ENCODE measurements at places on chromosomes 2 and 18.

- peak; percentile 86 for DNase-seq
These were observed 205.5 kb downstream of the TGIF1 start for GRCh38 chr18:3655254-3656050.

GRCh38 chr2:233926806-233927205, 9.6 kb downstream of the TRPM8 start:
- no peak for DNase-seq

- DNase-seq, result no peak
These were observed 59.5 kb upstream of the YWHAQ start for GRCh38 chr2:9690252-9690651.

DNA sequence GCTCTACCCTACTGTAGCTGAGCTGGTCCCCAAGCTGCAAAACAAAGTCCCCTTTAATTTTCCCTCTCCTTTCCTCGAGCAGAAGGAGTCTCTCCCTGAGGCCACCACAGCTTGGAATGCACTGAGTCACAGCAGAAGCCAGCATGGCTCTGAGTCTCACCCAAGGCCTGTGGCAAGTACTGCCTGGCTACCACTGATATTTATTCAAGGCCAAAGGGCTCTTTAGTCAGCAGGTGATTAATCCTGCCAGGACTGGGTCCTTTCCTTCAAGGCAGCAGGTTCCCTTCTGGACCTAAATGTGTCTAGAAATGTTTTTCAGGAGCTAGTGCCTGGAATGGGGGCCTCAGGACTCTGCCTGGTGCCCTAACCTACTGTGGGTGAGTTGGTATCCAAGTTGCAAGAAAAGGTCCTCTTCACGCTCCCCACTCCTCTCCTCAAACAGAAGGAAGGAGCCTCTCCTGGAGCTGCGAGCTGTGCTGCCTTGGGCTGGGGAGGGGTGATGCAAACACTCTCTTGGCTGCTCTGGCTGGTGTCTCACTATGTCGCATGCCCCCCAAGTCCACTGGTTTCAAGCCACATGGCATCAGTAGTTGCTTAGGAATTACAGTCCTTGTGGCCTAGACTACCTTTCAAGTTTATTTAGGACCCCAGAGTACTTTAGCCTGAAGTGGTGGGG, 53.4 kb downstream of the CD28 start:
- no peak for DNase-seq

DNA sequence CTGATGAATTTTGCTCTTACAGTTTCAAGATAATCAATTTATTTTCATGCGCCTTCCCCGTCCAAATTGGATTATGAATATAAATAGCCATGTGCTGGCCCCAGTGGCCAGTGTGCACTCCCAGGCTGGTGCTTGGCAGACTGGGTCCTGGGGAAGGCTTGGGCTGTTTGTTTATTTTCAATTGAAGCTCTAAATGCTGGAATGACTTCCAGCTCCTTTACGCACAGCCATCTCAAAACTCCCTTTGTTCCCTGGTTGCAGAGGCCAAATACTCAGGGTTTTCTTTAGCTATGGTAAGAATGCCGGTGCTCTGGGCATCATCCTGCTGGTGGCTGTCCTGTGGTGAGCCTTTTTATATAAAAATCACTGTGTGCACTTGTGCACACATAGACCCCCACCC, 131.5 kb downstream of the PRKCE start:
- no peak for DNase-seq

DNA sequence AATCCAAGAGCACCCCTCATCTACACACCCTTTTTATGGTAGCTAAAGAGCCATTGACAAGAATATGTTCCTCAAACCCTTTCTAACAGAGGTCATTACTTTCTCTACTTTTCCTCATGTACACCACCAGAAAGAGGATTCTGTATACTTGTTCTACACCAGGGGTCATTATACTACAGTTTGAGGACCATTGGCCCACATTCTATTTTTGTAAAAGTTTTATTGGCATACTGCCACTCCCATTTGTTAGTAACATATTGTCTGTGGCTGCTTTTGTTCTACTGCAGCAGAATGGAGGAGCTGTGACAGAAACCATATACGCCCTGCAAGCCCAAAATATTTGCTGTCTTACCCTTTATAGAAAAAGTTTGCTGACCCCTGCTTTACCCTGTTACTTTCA, 14.3 kb downstream of the HTR2B start:
- DNase-seq, result no peak

DNA sequence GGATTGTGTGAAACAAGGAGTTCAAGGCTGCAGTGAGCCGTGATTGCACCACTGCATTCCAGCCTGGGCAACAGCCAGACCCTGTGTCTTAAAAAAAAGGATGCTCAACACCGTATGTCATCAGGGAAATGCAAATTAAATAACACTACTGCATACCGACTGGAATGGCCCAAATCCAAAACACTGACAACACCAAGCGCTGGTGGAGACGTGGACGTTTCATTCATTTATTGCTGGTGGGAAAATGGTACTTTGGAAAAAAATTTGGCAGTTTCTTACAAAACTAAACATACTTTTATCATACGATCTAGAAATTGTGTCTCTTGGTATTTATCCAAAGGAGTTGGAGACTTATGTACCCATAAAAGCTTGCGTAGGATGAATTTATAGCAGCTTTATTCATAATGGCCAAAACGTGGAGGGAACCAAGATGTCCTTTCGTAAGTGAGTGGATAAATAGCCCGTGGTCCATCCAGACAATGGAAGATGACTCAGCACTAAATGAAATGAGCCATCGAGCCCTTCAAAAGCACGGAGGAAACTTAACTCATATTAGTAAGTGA, 24.2 kb downstream of the NEU4 start:
- no peak for DNase-seq

DNA sequence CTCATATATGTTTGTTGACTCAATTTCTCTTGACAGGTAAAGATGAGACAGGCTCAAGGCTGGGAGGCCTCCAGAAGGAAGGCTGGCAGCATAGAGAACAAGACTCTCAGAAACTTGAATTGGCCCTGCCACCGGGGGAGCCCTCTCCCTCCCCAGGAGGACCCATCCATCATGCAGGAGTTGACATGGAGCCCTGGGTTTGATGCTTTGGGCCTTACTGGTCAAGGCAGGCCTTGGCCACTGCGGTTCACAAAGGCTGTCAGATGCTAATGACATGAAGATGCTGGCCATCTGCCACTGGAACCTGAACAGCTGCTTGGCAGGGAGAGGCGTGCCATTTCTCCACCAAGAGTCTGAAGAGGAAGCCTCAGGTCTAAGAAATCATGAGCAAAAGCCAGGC, 193.6 kb downstream of the MTCL1 start:
- no peak for DNase-seq

DNA sequence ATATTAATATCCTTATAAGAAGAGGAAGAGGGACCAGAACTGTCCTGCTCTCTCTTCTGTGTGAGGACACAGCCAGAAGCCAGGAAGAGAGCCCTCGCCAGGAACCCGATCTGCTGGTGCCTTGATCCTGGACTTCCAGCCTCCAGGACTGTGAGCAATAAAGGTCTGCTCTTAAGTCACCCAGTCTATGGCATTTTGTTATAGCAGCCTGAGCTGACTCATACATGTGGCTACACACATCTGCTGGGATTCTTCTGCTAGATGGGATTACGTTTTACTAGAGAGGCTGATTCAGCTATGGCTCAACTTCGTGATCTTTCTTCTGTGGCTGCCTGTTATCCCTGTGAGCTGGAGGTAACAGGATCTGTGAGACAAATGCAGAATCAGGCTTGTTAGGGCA, 29.6 kb downstream of the ARL4C start:
- no peak for DNase-seq

- DNase-seq, result no peak
These were observed 128.8 kb upstream of the DLX2 start for GRCh38 chr2:172231508-172231907.

- DNase-seq, result no peak
These were observed 164.7 kb downstream of the CCDC102B start for GRCh38 chr18:68962623-68963022.

- DNase-seq, result no peak
These were observed 797.8 kb downstream of the CCDC85A start for GRCh38 chr2:56981554-56981953.

DNA sequence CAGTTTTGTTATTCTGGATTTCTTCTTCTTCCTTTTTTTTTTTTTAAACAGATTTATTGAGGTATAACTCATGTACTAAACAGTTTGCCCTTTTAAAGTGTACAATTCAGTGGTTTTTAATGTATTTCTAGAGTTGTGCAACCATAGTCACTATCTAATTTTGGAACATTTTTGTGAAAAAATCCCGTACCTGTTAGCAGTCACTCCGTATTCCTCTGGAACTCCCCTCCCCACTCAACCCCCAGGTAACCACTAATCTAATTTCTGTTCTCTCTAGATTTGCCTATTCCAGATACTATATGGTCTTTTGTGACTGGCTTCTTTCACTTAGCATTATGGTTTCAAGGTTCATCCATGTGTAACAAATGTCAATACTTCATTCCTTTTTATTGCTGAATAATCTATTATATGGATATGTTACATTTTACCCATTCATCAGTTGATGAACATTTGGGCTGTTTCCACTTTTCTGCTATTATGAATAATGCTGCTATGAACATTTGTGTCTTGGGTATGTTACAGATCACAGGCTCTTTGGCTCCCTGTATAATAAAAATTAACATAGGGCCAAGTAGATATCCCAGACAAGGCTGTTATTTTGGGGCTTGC, 21.9 kb downstream of the EHBP1 start:
- DNase-seq, result no peak

- DNase-seq, result no peak
These were observed 50.3 kb downstream of the SS18 start for GRCh38 chr18:26040051-26040656.

DNA sequence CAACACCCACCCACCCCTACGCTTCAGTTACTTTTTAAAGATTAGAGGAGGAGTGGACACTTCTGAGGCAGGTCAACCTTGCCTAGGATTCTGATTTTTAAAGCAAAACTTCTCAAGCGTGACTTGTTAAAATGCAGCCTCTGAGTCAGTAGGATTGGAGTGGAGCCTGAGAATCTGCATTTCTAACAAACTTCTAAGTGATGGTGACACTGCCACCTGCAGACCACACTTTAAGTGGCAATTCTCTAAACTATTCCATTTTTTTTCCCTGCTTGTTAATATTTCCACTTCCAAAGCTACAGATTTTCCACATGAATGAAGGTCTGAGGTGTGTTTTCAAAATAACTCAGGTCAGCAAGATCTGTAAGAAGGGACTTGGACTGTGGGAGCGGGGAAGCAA, 171.1 kb upstream of the CCDC150 start:
- DNase-seq, result no peak

GRCh38 chr18:52341608-52342381, 1.8 kb downstream of the DCC start:
- no peak for DNase-seq

- DNase-seq, result no peak
These were observed 69.5 kb downstream of the GPD2 start for GRCh38 chr2:156505696-156506095.

GRCh38 chr18:79926715-79927606, 24.5 kb downstream of the SLC66A2 start:
- no peak for DNase-seq

- DNase-seq, result no peak
These were observed 48.8 kb downstream of the PTRHD1 start for GRCh38 chr2:24744356-24744755.

DNA sequence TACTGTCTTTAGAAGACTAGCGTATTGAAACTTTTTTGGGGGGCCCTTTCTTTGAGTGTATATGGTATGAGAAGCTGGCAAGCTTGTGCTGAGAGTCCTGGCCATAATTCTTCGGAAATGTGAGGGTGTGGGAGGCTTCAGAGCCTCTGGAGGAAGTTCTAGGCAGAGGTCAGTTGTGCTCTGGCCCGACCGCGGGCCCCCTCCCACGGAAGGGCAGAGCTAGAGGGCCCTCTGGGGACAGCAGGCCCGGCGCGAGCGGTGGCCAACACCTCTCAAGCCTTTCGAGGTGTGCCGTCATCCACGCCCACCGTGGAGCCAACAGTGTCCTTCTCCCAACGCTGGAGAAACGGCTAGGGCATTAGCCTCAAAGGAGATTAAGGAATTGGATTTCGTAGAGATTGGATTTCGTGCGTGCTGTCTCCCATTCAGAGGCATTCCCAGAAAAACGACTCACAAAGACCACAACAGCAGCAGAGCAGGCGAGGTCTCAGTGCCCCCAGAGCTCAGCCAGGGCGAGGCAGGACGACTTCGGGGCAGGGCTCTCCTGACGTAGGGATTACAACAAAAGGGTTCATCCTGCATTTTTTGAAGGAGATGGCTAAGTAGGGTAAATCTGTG, 2.2 kb upstream of the MTCL1 start:
- peak; percentile 72 for DNase-seq

GRCh38 chr2:105888625-105889024, 143.9 kb downstream of the NCK2 start:
- DNase-seq, result peak; percentile 45

DNA sequence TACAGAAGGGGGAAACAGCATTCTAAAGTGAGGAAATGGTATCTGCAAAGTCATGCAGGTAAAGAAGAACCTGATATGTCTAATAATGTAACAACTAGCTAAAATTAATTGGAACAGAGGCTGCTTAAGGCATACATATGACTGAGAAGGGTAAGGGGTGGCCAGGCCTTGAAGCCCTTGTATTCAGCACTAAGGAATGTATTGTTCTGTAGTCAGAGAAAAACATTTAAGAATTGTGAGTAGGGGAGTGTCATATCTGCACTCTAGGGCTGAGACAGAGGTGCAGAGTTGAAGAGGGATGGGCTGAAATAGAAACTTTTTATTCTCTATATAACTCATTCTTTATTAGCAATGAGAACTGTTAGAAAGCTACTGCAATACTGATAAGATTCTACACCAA, 145.5 kb upstream of the CHAC2 start:
- DNase-seq, result no peak

DNA sequence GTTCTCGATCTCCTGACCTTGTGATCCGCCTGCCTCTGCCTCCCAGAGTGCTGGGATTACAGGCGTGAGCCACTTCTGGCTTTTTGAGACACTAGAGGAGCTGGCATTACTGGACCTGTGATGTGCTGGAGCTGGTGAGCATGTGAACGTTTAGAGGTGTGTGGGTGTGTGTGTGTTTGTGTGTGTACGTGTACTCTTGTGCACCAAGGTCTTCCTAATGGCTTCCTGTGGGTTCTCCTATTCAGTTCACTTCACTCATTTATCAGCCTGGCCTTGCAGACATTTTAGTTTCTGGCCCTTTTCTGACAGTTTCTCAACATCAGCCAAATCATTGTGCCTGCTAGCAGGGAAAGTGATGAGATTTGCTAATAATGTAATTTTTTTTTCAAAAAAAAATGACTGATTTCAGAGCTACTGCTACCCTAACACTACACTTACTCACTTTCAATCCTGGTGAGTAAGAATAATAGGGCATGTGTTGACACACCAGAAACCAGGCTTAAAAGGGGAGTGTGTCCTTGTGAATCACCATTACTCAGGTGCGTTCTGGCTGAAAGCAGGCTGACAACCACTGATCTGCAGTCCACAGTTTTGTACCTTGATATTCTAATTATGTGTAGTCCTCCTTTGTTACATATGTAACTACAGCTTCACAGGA, 41.0 kb upstream of the ACTR3 start:
- DNase-seq, result no peak

Data from suppressor macrophage (primary cell).